ENCODE measurements at places on chromosomes 3 and 15.

GRCh38 chr3:186286114-186286513 lies 75.9 kb downstream of the DGKG start:
- no peak for DNase-seq

GRCh38 chr15:99114511-99115299 lies 9.8 kb downstream of the SYNM start:
- no peak for DNase-seq

GRCh38 chr3:20039765-20040547 lies at the start of gene KAT2B:
Gene KAT2B, plus strand, starts transcription at chr3:20040446. Its CDS starts 32 bp downstream, at chr3:20040478.
- no peak for DNase-seq

- DNase-seq = no peak
Observed at GRCh38 chr3:76010252-76010651, 224.9 kb upstream of the ZNF717 start.
